ENCODE measurements at places on chromosomes 5 and 9. TPM values are rescaled to one million over a fixed set of nuclear protein-coding genes. Genes with fewer than 3 reads are reported as not detected.
A peak's percentile ranks its signal among the peaks of the same experiment; 100 is the strongest.

Gene SLC25A46
- 35.4 TPM for total RNA-seq

- H3K4me1 ChIP-seq = no peaks in the 10 kb centered on the region
- H3K36me3 ChIP-seq = no peaks in the 10 kb centered on the region
- H3K27ac ChIP-seq = no peak overlapping the region
- DNase-seq = no peak
- H3K27me3 ChIP-seq = no peaks in the 10 kb centered on the region
These were observed 3.6 kb downstream of the ERGIC1 start for GRCh38 chr5:172837640-172838039.

Gene LCN15
- 1.4 TPM for total RNA-seq

Gene PCDHGA11
- 4.5 TPM for total RNA-seq

DNA sequence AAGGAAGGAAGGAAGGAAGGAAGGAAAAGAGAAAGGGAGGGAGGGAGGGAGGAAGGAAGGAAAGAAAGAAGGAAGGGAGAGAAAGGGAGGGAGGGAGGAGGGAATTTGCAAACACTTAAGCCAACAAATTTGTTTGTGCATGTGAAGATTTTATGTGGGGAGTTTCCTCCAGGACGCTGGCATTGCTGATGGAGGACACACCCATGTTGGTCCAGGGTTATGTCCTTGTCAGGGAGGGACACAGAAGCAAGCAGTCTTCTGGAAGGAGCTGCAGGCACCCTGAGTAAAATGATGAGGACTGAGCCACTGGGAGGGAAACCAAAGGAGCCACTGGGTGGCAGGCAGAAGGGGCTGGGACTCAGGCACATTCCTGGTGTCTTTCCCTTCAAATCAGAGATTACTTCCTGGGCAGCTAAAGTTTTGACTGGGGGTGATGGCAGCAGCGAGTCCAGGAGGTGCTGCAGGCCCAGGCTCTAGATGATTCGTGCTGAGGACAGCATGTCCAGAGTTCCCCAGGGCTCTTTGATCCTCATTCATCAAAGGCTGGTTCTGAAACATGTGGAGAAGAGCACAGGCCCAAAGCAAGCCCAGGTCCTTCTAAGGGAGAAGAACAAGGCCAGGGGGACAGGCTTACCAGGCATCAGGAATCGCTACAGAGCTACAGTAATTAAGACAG lies 109.2 kb downstream of the PAX5 start:
- H3K27me3 ChIP-seq = no peaks in the 10 kb centered on the region
- no peak for DNase-seq
- no peaks in the 10 kb centered on the region for H3K4me1 ChIP-seq
- H3K4me3 ChIP-seq = no peak overlapping the region
- no peaks in the 10 kb centered on the region for H3K36me3 ChIP-seq
- H3K27ac ChIP-seq = no peak overlapping the region

- no peak overlapping the region for H3K4me3 ChIP-seq
- H3K27ac ChIP-seq = no peak overlapping the region
- H3K4me1 ChIP-seq = no peaks in the 10 kb centered on the region
- no peaks in the 10 kb centered on the region for H3K36me3 ChIP-seq
- no peak for DNase-seq
These were observed 75.4 kb upstream of the CPLX2 start for GRCh38 chr5:175795959-175796358.

Gene ZNF366
- total RNA-seq = 9.0 TPM

Gene LCN2
- not detected for total RNA-seq

DNA sequence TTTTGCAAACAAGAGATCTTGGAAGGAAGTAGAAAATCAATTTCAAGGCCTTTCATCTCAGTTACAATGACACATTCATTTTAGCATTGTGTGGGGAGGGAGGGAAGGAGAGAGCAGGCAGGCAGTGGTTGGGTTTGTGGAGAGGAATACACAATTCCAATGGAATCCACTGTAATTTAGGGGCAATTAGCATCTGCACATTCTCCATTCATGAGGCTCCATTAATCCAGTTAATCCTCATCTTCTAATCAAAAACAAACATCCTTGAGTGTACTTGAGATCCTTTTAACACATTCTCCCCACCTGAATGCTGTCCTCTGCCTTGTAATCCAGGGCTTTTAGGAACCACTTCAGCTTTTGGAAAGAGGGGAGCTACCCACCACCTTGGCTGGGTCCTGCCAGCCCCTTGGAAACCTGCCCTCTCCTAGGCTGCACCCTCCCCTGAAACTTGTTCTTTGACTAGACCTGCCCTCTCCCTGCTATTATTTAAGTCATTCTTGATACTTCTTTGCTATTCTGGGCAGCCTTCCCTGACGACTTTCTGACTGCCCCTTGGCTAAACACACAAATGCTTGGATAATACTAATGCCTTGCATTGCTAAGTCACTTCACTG lies 271.2 kb downstream of the SLIT3 start:
- H3K36me3 ChIP-seq = no peaks in the 10 kb centered on the region
- DNase-seq = no peak
- no peak overlapping the region for H3K4me3 ChIP-seq
- H3K27me3 ChIP-seq = no peaks in the 10 kb centered on the region
- H3K27ac ChIP-seq = no peak overlapping the region

DNA sequence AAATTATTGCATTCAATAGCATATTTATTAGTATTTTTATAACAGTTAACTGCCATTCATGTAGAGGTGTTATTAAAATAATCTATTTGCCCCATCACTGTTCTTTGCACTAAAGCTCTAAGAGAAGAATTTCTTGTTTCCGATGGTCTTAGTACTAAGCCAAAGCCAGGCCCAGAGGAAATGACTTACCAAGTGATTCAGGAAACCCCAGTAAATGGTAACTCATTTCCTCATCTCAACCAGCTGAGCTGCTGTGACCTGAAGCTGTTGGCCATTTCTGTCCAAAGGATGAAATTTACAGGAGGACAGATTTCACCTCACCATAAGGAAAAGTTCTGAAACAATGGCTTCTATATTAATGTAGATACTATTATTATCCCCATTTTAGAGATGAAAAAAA lies 117.0 kb downstream of the PIK3R1 start:
- H3K36me3 ChIP-seq = no peaks in the 10 kb centered on the region
- no peak overlapping the region for H3K4me3 ChIP-seq
- H3K27ac ChIP-seq = no peak overlapping the region
- no peak for DNase-seq
- H3K27me3 ChIP-seq = no peaks in the 10 kb centered on the region

GRCh38 chr9:94904806-94905205 lies 178.3 kb downstream of the AOPEP start:
- H3K4me1 ChIP-seq = no peaks in the 10 kb centered on the region
- H3K36me3 ChIP-seq = no peaks in the 10 kb centered on the region
- H3K4me3 ChIP-seq = no peak overlapping the region
- H3K27me3 ChIP-seq = no peaks in the 10 kb centered on the region
- no peak for DNase-seq

Gene SNCB
- not detected for total RNA-seq

- DNase-seq = no peak
- H3K27me3 ChIP-seq = no peaks in the 10 kb centered on the region
- H3K4me1 ChIP-seq = no peaks in the 10 kb centered on the region
- H3K27ac ChIP-seq = no peak overlapping the region
- H3K36me3 ChIP-seq = peaks cover 9% of the 10 kb centered on the region
These were observed 92.2 kb downstream of the SEMA6A start for GRCh38 chr5:116482394-116482793.

DNA sequence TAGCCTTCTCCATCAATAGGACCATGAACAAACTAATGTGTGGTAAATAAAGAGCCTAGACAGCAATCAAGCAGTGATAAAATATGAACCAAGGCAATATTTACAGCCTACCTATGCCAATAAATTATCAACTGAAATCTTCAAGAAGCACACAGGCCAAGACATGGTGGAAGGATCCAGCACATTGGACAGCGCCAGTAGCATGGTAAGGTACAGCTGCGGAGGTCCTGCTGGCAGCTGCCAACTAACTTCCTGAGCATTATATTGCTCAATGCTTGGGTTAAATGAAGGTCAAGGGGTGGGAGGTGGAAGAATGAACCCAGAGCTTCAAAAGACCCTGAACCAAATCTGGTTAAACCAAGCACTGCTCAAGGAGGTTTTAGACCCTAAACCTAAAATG lies 16.5 kb upstream of the SPDL1 start:
- no peak overlapping the region for H3K4me3 ChIP-seq
- no peaks in the 10 kb centered on the region for H3K36me3 ChIP-seq
- H3K27me3 ChIP-seq = no peaks in the 10 kb centered on the region
- no peaks in the 10 kb centered on the region for H3K4me1 ChIP-seq
- no peak for DNase-seq

GRCh38 chr5:22850981-22851380 lies 2.2 kb downstream of the CDH12 start:
- no peak for DNase-seq
- no peak overlapping the region for H3K27ac ChIP-seq
- H3K36me3 ChIP-seq = no peaks in the 10 kb centered on the region
- no peak overlapping the region for H3K4me3 ChIP-seq
- no peaks in the 10 kb centered on the region for H3K27me3 ChIP-seq

Gene CNTNAP3B
- total RNA-seq = 6.8 TPM

DNA sequence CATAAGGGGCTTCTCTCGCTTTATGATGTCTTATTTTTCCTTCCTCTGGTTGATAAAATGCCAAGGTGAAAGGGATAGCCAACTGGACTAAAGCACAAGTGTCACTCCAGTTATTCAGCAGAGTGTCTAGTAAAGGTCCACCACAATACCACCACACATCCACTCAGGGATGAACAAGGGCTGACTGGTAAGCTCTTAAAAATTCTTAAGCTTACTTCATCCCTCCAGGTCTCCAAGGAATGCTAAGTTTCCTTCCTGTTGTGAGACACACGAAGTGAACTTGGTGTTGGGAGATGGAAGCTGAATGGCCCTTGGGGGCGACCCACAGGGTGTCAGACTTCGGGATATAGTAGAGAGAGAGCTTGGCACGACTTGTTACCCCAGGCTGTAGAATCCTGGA lies 3.2 kb upstream of the HMGCS1 start:
- H3K4me3 ChIP-seq = no peak overlapping the region
- H3K27me3 ChIP-seq = no peaks in the 10 kb centered on the region
- H3K27ac ChIP-seq = no peak overlapping the region
- no peaks in the 10 kb centered on the region for H3K36me3 ChIP-seq

Gene ASPN
- total RNA-seq = 29.0 TPM

Gene CRB2
- total RNA-seq = 3.5 TPM

DNA sequence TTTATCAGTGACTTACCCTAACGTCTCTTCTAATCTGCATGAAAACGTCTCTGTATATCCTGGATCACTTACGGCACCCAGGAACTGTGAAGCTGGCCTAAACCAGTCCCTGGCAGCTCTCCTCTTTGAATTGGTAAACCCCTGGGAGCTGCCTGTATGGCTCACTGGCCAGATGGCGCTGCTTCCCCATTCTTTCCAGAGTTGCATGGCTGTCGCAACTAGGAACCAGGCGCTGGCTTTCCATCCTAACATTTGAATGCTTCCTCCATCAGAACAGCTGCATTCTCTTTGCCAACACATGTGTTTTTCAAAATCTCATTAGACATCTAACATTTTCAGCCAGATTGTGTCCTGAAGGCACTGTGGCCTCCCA lies 8.0 kb upstream of the PCA3 start:
- H3K4me3 ChIP-seq = no peak overlapping the region
- H3K36me3 ChIP-seq = no peaks in the 10 kb centered on the region
- H3K27ac ChIP-seq = no peak overlapping the region
- no peaks in the 10 kb centered on the region for H3K4me1 ChIP-seq

GRCh38 chr5:157540707-157541446 lies 34.7 kb downstream of the ADAM19 start:
- H3K27ac ChIP-seq = peak overlapping the region; percentile 17
- no peak overlapping the region for H3K4me3 ChIP-seq
- H3K27me3 ChIP-seq = no peaks in the 10 kb centered on the region
- DNase-seq = no peak
- H3K4me1 ChIP-seq = peaks cover 81% of the 10 kb centered on the region

DNA sequence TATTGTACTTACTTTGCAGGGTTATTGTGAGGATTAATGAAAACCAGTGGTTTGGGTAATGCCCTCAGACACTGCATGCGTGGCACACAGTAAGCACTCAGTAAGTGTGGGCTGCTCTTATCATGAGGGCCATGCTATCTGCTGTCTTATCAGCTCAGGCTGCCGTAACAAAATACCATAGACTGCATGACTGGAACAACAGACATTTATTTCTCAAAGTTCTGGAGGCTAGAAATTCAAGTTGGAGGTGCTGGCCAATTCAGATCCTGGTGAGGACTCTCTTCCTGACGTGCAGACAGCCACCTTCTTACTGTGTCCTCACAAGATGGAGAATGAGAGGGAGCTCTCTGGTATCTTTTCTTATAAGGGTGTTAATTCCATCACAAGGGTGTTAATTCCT lies 23.9 kb upstream of the SH3PXD2B start:
- H3K36me3 ChIP-seq = no peaks in the 10 kb centered on the region
- peaks cover 6% of the 10 kb centered on the region for H3K4me1 ChIP-seq
- H3K4me3 ChIP-seq = no peak overlapping the region
- H3K27ac ChIP-seq = no peak overlapping the region
- no peak for DNase-seq
- no peaks in the 10 kb centered on the region for H3K27me3 ChIP-seq

Gene FOXD4L4
- total RNA-seq = not detected

DNA sequence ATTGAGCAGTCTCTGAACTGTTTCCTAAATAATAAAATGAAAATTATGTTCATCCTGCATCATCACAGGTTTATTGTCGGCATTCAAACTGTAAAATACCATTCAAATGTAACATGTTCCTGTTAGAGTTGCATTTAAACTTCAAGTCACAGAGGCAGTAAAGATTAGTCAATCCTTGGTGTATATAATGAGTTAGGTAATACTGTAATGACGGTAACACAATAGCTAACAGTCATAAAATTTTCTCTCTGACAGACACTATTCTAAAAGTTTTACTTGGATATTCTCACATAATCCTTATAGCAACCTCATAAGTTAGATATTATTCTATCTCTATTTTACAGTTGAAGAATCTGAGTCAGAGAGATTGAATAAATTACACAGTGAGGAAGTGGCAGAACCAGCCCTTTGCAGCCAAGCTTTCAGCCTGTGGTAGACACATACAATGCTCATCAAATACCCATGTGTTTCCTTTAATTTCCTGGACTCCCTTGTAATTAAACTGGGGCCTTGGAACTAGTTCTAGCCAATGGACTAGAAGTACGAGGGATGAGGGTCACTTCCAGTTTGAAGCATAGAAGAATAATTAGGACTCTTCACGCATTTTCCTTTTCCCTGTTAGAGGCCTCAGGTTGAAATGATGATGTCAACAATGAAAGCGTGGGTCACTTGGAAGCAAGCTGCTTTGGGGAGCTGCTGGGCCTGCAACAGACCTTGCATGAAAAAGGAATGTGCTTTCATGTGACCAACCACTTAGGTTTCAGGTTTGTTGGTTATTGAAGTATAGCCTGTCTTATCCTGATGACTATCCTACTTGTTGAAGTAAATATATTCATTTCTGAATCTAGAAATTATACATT lies 12.3 kb upstream of the CAST start:
- no peak for DNase-seq
- H3K36me3 ChIP-seq = no peaks in the 10 kb centered on the region
- no peaks in the 10 kb centered on the region for H3K4me1 ChIP-seq
- H3K27me3 ChIP-seq = no peaks in the 10 kb centered on the region
- H3K4me3 ChIP-seq = no peak overlapping the region

DNA sequence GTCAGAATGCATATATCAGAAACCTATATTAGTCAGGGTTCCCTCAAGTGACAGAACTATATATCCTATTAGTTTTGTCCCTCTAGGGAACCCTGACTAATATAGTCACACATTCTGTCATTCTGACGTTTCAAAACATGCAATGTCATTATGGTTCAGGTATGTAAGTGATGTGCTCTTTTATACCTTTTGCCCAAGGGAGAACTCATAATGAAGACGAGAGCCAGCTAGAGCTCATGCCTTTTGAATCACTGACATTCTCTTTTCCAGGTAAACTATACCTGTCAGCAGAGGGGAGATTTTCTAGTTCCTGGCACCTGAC lies 576.7 kb downstream of the LRRC70 start:
- no peak overlapping the region for H3K27ac ChIP-seq
- no peak overlapping the region for H3K4me3 ChIP-seq
- no peaks in the 10 kb centered on the region for H3K4me1 ChIP-seq
